Endothelial cell of coronary artery (primary cell): ENCODE measurements at places on chromosomes 13 and 19. TPM values are rescaled to one million over a fixed set of nuclear protein-coding genes. Genes with fewer than 3 reads are reported as not detected.

CACNG6 gene
- total RNA-seq: 1.6 and 3.3 TPM in 2 replicates

SBK2 gene
- total RNA-seq: not detected in 2 replicates

NKPD1 gene
- total RNA-seq: 0.09 and 0.19 TPM in 2 replicates

OR4F17 gene
- 0.09 TPM in 1 of 2 replicates, not detected in the other for total RNA-seq

CAMSAP3 gene
- total RNA-seq: under 0.01 and 0.09 TPM in 2 replicates

DACT3 gene
- 0.19 and 0.27 TPM in 2 replicates for total RNA-seq

CLEC17A gene
- not detected in 2 replicates for total RNA-seq

SLC1A6 gene
- total RNA-seq: not detected in 2 replicates

CAPN12 gene
- not detected in 2 replicates for total RNA-seq

OLFM2 gene
- 0.36 and 2.4 TPM in 2 replicates for total RNA-seq

KLF12 gene
- total RNA-seq: 7.7 and 9.9 TPM in 2 replicates

ZNF470 gene
- total RNA-seq: 3.1 and 5.5 TPM in 2 replicates

ETV2 gene
- total RNA-seq: 0.09 and 0.18 TPM in 2 replicates

C2CD4C gene
- 0.18 and 0.38 TPM in 2 replicates for total RNA-seq

CALM3 gene
- 136 and 149 TPM in 2 replicates for total RNA-seq

SH2D3A gene
- 0.18 and 0.38 TPM in 2 replicates for total RNA-seq

NRTN gene
- total RNA-seq: 0.09 TPM in 1 of 2 replicates, not detected in the other

REX1BD gene
- total RNA-seq: 55.6 and 71.6 TPM in 2 replicates

ZNF723 gene
- not detected in 2 replicates for total RNA-seq
